ENCODE measurements at places on chromosomes 4 and X.

- no peak for DNase-seq
These were observed 57.9 kb downstream of the GPR101 start for GRCh38 chrX:136975684-136976470.

DNA sequence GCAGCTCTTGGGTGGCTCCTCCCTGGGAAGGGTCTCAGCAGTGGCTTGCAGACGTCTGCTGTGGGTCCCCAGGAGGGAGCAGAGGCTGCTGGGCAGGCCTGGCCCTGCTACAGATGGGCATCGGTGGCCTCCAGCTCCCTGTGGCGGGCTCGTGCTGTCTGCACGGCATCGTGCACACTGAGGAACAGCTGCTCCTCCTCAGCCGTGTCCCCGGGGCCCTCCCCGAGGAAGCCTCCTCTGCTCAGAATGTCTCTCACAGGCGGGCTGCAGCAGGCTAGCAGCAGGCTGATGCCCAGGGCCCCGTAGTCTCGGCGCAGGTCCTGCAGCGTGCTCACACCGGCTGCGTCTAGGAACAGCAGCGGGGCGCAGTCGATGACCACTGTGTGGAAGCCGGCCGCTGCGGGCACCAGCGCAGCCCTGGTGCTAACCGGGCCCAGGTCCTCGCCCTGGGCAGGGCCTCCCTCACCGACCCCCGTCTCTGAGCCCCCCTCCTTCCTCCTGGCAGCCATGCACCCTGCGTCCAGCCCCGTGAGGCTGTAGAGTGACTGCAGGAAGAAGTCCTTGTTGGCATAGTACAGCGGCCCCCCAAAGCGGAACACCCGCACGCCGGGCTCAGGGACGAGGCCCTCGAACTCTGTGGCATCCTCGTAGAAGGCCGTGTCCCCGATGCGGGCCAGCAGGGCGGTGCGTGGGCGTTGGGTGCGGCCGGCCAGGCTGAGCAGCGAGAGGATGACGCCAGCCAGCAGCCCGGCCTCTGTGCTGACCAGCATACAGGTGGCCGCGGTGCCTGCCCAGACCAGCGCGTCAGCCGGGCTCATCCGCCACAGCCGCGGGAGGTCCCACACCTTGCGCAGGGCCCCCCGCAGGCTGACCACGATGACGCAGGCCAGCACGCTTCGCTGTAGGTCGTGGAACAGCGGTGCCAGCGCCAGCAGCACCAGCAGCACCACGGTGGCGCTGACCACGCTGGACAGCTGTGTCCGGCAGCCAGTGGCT, 2.2 kb downstream of the IDUA start:
- no peak for DNase-seq

DNA sequence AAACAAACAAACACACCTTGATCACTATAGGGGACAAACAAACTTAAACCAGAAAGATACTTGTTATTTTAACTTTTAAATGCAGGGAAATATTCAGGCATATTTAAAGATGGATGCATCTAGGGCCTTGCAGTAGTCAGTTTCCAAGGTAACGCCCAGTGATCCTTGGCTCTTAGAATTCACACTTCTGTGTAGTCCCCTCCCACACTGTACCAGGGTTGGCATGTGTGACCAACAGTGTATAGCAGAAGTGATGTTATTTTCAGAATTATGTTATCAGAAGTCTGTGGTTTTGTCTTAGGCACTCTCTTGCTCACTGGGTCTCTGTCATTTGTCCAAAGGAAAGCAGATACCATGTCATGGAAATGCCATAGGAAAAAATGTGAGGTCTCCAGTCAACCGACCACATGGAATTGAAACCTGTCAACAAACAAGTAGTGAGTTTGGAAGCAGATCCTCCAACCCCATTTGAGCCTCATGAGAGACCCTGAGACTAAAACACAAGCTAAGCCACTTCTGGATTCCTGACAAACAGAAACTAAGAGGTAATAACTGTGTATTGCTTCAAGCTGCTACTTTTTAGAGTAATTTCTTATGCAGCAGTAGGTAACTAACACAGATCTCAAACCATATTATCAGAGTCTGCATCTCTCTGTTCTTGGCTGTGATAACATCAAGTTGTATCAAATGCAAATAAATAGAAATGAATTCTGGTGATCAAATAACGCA, 670.3 kb downstream of the KCTD8 start:
- no peak for DNase-seq

GRCh38 chr4:153138736-153139135, 65.5 kb upstream of the TRIM2 start:
- DNase-seq: no peak

DNA sequence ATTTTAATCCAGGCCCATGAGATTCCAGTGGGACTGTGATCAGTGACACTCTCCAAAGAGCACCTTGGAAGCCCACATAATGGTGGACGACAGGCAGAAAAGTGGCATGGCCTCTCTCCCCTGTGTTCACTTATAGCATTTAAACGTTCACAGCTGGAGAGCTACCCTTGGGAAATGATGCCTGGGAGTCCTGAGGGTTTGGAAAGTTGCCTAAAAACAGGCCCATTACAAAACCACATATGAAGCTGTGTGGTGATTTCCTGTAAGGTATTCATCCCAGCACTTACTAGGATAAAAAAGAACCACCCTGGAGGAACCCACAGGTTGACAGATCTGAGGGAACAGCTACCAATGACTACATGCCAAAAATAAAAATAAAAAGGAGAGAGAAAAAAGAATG, 193.2 kb downstream of the RASL11B start:
- DNase-seq: no peak

DNA sequence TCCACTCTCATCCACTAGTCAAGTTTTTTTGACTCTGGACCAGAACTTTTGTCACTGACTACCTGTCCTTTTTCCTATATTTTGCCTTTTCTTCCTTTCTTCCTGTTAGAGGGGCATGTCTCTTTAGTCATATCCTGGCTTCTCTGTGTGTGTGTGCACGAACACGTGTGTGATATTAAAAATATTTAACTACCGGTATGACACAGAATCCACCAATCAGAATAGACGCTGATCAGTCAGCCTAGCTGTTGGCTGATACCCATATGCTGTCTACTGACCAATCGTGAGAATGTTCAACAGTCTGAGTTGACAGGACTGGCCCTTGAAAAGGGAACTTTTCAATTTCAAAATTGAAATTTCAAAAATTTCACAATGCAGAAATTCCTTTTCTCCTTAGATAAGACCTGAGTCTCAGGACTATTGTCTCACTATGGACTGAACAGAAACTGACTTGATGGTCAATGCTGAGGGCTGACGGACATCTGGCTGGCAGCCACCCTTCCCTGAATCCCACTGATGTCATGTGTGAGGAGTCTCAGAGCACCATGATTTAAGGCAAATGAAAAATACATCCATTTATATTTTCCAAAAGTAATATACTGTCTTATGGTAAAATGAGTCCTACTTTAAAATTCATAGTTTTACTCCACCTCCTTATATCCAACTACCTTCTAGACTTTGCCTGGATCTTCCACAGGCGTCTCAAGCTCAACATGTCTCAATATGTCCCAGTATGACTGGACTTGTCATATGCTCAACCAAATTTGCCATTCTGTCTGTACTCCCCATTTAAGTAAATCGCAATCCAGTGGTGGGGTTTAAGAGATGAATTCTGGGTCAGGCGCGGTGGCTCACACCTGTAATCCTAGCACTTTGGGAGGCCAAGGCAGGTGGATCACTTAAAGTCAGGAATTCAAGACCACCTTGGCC, 78.0 kb downstream of the CHRNA9 start:
- no peak for DNase-seq

Measured in stimulated activated CD8-positive, alpha-beta memory T cell treated with anti-CD3 and anti-CD28 coated beads, Interleukin-2, amount 100 ng/mL, for 1 hour (primary cell).